ENCODE measurements at places on chromosomes 7 and 10. TPM values are rescaled to one million over a fixed set of nuclear protein-coding genes. Genes with fewer than 3 reads are reported as not detected.

VENTX gene
- total RNA-seq: not detected

CALHM1 gene
- total RNA-seq: not detected

GFRA1 gene
- total RNA-seq: not detected

IL2RA gene
- 10.5 TPM for total RNA-seq

GAD2 gene
- not detected for total RNA-seq

OR2A12 gene
- total RNA-seq: not detected

MRPS17 gene
- 13.0 TPM for total RNA-seq

CAMK2B gene
- total RNA-seq: 0.61 TPM

GRCh38 chr7:28674359-28674782, 262.1 kb downstream of the CREB5 start:
- no peak for DNase-seq

- peak; percentile 0 for DNase-seq
Observed at GRCh38 chr7:120856621-120857352, 1.2 kb downstream of the TSPAN12 start.

DNA sequence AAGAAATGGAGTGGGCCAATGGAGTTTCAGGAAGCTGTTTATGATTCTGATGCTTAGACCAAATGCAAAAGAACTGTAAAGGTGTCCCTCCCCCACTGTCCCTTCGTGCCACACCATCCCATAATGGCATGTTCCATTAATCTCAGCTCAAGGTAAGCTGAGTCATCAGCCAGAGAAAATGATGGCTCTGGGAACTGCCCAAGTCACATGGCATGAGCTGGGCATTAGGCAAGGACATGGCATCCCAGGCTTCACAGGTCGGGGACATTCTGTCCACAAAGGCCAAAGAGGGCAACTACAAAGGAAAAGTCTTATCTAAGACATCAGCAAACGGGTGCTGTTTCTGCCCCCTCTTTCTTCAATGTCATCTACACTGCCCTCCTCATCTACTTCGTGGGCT, 44.9 kb downstream of the DLG5 start:
- no peak for DNase-seq

GRCh38 chr10:127041552-127041951, 136.3 kb downstream of the DOCK1 start:
- DNase-seq: no peak

DNA sequence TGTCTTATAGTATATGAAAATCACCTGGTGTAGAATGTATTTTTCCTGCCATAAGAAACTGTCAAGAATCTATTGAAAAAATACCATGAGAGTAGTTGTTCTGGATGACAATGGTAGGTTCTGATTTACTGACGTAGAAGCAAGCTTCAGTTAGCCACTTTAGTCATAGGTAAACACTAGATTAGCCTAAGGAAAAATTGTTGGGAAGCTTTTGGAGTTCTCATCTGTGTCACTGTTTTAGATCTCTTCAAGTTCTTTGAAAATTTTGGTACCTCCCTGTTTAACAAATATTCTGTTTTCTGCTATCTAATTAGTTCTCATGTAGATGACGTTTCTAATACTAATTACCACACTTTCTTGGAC, 131.8 kb downstream of the ADK start:
- no peak for DNase-seq

GRCh38 chr10:96968682-96969423, 136.8 kb downstream of the LCOR start:
- no peak for DNase-seq

- no peak for DNase-seq
Observed at GRCh38 chr10:38027986-38028385, 17.5 kb downstream of the ZNF33A start.

- DNase-seq: no peak
Observed at GRCh38 chr10:11787846-11788245, 35.3 kb upstream of the PROSER2 start.

- no peak for DNase-seq
Observed at GRCh38 chr10:59971915-59972314, 65.6 kb upstream of the CCDC6 start.

GRCh38 chr10:44426247-44427034, 41.5 kb upstream of the CXCL12 start:
- DNase-seq: no peak

DNA sequence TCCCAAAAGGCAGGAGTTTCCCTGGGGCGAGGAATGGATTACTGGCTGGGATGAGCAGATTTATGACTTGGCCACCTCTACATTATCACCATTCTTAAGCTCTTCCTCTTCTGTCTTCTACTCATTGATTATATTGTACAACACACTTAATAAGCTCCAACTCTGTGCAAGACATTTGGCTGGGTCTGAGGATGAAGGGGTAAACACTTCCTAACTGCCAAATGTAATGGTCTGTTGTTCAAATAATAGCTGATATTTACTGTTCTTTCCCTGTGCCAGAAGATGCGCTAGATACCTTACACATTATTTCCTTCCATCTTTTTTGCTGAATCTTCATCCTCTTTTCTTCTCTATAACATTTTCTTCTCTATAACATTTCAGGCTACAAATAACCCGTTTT, 11.6 kb downstream of the OR6V1 start:
- no peak for DNase-seq

DNA sequence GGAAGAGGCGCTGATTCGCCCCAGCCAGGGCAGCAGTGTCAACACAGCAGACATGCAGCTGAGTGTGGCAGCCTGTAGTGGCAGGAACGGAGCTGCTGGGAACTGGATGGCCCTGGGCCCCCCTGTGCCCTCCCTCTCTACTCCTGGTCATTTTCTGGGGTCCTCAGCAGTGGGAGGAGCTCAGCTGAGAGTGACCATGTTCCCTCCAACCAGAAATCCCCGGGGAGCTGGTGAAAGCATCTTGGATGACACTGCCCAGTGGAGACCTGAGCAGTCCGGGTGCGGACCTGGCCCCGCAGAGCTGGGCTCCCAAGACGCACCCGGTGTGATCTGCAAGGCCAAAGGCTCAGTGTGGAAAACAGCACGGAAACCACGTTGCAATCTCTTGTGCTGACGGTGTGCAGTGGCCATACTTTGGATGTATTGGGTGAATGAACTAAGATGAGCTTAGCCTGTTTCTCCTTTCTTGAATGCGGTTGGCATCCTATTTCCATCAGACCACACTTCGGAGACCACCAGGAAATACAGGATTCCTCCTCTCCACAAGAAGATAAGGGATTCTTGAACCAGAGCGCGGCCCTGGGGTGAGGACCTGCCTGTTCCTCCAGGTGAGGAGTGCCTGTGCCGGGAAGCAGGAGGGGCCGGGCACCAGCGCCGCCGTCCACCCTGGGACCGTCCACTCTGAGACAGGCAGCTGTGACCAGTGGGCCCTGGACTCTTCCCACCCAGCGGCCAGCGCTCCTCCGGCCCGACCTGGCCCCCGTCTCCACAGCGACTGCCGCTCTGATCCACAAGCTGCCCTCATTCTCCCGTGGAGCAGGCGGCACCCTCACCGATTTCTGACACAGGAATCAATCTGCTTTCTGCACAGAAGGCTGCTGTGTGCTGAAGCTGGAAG, 93.5 kb upstream of the DIP2C start:
- DNase-seq: no peak

DNA sequence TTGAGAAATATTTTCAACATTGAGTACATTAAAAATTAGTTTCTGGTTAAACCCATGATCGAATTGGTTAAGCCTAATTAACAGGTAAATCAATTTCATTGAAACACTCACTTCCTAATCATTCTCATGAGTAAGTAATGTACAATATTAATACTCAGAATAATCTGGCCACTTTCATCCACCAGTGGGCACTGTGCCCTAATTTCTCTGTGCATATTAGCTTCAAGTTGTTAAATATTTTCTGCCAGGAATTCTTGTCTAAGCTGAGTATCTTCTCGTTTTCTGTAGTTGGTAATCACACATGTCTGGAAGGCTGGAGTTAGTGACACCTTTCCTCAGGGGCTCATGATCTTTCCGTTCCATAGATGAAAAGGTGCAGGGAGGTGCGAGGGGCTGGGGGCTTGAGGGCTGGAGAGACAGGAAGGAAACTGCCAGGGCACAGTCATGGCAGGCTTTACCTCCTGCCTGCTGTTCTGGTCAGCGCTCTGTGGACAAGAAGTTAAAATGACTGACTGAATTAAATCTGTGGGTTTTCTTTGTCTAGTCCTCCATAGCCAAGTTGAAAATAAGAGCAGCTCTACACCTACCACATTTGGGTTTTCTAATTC, 71.9 kb downstream of the WIPF3 start:
- DNase-seq: peak; percentile 17

- no peak for DNase-seq
Observed at GRCh38 chr7:104106108-104106905, 101.5 kb downstream of the ORC5 start.

- DNase-seq: no peak
Observed at GRCh38 chr10:2351566-2351965, 614.2 kb upstream of the ADARB2 start.

DNA sequence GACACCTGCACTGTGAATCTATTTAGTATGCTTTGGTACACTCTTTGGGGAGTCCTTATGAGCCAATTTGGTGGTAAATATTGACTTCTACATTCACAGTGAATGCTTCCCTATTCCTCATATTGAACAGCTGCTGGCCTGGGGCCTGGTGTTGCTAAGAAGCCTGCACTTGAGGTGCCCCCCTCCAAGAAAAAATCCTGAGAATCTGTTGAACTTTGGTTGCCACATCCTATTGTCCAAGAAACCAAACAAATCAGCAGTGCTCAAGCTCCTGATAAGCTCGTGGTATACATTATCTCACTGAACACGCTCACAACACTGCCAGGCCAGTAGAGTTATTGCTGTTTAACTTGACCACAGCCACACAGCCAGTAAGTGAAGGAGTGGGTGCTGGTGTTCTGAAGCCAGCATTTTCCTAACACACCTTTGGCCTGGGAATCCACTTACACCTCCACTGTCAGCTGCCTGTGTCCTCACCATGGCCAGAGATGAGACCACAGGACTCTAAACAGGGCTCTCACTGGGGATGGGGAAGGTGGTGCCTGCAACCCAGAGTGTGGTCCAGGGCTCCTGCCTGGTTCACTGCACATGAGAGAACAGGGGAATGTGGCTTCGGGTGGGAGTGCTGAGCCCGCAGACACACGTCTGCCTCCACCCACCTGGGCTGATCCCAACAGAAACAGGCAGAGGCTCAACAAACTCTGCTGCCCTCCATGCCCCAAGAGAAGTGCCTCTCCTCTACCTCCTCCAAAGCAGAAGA, 6.7 kb downstream of the DDC start:
- DNase-seq: no peak

DNA sequence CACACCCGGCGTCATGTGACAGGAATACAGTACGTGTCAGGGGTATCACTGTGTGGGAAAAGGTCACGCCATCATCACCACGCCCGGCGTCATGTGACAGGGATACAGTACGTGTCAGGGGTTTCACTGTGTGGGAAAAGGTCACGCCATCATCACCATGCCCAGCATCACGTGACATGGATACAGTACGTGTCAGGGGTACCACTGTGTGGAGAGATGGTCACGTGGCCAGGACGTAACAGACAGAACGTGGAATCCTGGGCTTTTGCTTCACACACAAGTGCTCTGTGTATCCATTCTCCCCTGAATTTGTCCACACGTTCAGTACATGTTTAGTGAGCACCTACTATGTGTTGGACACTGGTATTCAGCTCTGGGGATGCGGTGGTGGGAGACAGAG, 34.5 kb upstream of the DIP2C start:
- no peak for DNase-seq

DNA sequence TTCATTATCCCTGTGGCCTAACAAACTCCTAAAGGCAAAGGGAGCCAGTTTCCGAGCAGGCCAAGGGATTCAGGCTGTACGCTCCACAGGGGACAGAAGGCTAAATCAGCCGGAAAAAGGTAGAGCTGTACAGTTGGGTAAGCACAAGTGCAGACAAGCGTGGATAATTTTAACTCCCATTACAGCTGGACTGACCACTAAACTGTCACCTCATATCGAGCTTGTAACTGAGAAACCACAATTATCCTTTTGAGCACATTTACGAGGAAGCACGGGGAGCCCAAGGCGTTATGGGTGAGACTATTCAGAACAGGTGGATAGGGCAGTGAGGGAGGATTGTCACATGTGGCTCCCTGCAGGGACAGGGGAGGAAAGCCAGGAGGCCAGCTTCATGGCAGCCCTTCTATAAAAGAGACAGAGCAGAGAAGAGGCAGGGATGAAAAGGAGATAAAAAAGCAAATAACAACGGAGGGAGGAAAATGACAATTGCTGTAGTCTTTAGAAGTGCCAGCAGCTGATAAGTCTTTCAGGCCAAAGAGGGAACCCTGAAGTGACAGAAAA, 288.0 kb downstream of the FGFR2 start:
- no peak for DNase-seq

DNA sequence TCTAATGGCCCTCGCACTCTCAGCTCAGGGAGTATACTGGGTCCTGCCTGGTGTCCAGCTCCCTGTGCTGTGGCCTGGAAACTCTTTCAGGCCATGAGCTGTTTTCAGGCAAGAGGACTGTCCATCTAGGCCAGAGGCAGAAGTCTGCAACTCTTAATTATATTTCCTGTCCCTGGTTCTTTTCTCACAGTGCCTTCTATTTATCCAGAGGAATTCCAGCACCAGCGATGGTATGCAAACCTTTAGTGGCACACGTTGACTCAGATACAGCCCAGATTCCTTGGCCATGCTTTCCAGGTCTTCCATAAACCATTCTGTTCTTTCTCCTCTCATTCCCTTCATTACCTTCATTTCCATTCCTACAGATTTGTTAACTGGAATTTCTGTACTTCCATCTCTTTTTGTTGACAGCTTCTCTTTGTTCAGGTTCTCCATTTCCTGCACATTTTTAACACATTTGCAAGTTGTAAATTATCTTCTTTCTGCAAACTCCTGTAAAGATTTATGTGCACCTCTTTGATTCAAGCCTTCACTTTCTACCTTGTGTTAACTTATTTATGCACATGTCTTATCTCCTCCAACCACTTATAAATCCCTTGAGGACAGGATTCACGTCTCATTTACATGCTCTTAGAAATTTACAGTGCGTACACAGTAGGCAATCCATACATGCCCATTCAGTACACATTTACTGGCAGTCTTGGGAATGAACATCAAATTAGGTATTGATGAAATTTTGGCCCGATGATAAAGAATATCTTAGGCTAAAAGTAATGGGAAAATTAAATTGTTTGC, 172.1 kb downstream of the CELF2 start:
- DNase-seq: no peak

- peak; percentile 80 for DNase-seq
Observed at GRCh38 chr10:88385601-88386203, 197.4 kb downstream of the RNLS start.

GRCh38 chr10:106897719-106898118, 266.8 kb downstream of the SORCS1 start:
- DNase-seq: no peak

DNA sequence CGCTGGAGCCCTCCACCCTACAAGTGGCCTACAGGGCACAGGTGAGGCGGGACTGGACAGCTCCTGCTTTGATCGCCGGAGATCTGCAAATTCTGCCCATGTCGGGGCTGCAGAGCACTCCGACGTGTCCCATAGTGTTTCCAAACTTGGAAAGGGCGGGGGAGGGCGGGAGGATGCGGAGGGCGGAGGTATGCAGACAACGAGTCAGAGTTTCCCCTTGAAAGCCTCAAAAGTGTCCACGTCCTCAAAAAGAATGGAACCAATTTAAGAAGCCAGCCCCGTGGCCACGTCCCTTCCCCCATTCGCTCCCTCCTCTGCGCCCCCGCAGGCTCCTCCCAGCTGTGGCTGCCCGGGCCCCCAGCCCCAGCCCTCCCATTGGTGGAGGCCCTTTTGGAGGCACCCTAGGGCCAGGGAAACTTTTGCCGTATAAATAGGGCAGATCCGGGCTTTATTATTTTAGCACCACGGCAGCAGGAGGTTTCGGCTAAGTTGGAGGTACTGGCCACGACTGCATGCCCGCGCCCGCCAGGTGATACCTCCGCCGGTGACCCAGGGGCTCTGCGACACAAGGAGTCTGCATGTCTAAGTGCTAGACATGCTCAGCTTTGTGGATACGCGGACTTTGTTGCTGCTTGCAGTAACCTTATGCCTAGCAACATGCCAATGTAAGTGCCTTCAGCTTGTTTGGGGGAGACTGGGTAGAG, at the start of gene COL1A2:
TSS of gene COL1A2 (plus strand) at position 459 of the 704 bp plus-strand sequence. CDS start at position 596, 137 bp downstream.
- DNase-seq: no peak
